ENCODE measurements at places on chromosomes 16 and 17.

GRCh38 chr16:57956924-57957672, 13.8 kb downstream of the CNGB1 start:
- no peak for DNase-seq

DNA sequence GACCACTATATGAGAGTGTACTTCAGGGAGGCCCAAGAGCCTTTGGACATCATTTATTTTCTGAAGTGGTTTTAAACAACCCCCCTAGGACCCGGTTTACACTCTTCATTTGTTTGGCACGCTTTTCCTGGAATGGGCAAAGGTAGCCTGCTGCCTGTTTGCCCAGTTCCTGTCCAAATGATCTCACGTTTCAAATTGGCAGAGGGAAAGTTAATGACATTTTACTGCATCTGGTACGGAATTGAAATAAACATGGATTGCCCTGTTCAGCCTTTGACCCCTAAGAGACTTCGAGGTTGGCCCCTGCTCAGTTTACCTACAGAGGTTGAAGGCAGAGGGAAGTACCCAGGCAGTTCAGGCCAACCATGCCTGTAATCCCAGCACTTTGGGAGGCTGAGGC, 5.8 kb upstream of the RPRML start:
- no peak for DNase-seq

- no peak for DNase-seq
Measured at GRCh38 chr16:54069601-54070239, 216.9 kb downstream of the IRX3 start.

DNA sequence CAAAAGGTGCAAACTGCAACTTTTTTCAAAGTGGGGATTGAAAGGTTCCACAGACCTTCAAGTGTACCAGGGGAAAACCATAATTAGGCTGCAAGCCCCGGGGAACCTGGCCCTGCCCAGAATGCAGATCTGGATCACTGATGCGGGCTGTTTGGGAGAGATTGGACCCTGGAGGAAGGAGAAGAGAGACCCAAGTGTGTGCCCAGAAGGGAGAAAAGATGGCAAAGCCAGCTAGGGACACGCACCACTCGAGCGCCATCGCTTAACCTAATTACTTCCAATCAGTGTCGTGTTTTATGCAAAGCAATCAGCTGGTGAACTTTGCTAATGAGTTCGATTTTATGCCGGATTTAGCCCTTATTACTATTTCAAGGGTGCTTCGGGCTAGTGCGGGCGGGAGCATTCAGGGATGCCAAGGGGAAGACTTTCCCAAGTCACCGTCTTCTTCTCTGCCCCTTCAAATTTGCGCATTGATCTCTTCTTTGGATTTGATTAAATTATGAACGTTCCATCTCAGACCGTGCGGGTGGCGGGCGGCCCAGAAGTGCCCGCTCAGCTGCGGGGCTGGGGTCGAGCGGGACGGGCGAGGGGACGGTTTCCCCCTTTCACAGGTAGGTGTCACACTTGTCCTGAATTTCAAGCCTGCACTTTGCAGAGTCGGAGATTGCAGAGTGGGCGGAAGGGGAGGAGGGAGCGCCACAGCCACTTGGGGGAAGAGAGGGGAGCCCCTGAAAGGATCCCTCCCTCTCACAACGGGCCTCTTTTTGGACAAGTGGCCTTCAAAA, 4.0 kb downstream of the IRX5 start:
- no peak for DNase-seq

GRCh38 chr17:8176197-8176940, at the start of gene TMEM107:
Gene TMEM107, minus strand, starts transcription at chr17:8176380. Its CDS starts 94 bp downstream, at chr17:8176286.
- no peak for DNase-seq

- no peak for DNase-seq
Measured at GRCh38 chr17:13544765-13545164, 57.0 kb downstream of the HS3ST3A1 start.

- DNase-seq = no peak
Measured at GRCh38 chr17:73349138-73349537, 37.3 kb upstream of the CDC42EP4 start.

GRCh38 chr17:63504261-63504660, 18.9 kb upstream of the KCNH6 start:
- DNase-seq = no peak

GRCh38 chr17:74878658-74879057, 5.9 kb upstream of the FDXR start:
- DNase-seq = no peak

DNA sequence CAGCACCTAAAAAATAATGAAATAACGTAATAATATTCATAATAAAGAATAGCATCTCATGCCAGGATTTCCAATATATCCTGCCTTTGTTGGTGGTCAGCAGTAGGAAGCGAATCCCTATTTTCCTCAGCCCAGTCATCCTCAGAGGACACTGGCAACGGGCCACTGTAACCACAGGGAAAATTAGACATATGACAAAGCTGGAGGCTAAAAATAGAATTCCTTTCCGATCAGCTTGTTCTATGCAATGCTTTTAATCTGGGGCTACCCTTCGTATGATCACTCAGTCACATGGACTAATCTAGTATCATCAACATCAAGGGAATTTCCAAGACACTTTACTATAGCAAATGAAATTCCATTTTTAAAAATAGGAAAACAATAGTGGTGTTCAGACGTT, 246.9 kb upstream of the KCNJ16 start:
- DNase-seq = no peak

GRCh38 chr16:69859105-69859989, 91.8 kb upstream of the CLEC18A start:
- peak; percentile 11 for DNase-seq

DNA sequence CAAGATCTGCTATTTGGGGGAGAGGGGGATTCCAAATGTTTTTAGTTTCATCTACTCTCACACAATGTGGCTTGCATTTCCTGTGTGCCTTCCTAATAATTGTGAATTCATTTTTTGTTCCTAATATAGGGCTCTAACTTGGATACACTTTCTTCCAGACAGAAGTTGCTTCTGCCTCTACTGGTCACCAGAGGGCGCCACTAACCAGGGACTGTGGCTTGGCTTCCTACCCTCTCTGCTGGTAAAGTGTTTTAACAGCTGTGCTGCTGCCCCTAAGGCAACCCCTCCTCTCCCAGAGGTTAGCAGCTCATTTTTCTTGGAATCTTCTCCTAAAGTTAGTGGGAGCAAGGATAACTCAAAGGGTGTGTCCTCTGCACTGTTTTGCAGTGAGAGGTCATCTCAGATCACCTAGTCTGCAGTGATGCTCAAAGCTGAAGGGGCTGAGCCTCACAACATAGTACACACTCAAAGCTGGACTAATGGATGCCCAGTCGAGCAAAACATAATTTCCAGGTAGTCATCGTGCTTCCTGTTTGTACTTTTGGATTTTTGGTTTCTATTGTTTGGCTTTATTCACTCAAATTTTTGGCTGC, 5.0 kb upstream of the PRSS54 start:
- no peak for DNase-seq

GRCh38 chr17:74353446-74354060, 8.1 kb downstream of the BTBD17 start:
- no peak for DNase-seq

DNA sequence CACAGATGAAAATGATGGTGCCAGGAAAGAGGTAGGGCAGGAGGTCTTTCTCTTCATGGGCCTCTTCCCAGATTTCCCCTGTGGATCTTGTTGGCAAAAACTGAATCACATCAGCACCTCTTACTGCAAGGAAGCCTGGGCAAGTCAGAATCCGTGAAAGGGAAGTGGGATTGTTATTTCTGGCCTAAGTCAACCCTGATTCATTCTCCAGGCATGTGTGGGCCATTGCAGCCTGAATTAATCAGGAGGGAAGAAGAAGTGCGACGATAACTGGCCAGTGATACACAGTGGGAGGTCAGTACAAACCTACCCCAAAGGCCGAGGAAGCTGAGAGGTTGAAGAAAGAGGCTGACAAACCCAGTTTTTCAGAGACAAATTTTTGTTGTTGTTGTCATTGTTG, 17.9 kb upstream of the NSMCE1 start:
- DNase-seq = no peak

DNA sequence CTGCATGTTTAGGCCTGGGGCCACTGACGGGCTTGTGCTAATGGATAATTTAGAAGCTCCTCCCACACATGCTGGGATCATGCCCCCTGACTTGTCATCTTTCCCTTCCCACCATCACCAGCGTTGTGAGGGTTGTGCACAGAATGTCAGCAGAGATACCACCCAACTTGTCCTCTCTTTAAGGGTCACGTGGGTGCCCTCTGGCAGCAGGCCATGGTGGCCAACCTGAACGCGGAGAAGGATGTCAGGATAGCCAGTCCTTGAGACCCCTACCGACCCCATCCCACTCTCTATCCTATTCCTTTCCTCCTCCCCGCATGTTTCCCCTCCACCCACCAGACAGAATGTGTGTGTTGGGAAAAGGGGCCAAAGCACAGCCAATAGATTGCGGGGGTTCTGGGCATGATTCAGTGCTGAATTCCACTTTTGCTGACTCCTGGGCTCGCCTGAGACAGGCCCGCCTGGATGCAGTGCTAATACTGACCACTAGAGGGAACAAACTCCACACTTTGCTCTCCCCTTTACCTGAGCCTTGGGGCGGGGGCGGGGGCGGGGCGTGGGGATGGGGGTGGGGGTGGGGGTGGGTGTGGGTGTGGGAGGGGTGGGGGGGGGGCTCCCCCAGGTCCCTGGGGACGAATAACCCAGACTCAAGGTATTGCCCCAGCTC, at the start of gene GH2:
GH2 (minus strand) TSS at position 10 of the 667 bp plus-strand sequence. CDS start 143 bp downstream, outside the sequence.
- DNase-seq = no peak

DNA sequence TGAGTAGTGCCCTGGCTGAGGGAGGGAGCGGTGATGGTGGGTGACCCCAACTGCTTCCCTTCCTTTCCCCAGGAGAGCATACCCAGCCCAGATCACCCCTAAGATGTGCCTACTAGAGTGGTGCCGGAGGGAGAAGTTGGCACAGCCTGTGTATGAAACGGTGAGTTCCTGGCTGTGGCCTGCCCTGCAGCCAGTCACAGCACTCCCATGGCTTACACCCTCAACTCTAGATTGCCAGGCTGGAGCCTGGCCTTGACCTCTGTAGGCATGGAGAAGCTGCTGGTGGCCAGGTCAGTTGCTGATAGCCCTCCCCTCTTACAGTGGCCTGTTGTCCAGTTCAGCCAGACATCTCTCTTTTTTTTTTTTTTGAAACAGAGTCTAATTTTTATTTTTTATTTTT, 8.6 kb upstream of the NFATC3 start:
- no peak for DNase-seq

DNA sequence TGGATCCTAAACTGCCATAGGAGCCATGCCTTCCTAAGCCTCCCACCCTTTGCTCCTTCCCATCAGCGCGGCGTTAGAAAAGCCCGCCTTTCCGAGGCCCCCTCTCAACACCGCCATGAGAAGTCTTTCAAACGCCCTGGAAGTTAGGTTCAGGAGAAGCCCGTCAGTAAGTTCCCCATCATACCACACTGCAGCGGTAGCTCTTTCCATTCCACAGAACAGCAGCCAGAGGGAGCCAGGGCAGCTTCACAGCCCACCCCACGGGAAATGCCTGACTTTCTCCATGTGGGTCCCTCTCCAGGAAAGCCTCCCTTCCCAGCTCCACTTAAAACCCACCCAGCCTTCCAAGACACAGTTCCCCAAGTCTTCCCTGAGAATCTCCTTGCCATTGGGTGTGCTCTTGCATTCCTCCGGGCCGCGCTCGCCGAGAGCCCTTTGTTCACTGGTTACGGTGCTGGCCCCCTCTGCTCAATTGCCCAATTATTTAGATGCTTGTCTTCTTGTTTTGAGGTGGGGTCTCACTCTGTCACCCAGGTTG, 28.7 kb downstream of the KIAA0513 start:
- no peak for DNase-seq

GRCh38 chr17:68391561-68392268, 65.6 kb downstream of the WIPI1 start:
- no peak for DNase-seq

DNA sequence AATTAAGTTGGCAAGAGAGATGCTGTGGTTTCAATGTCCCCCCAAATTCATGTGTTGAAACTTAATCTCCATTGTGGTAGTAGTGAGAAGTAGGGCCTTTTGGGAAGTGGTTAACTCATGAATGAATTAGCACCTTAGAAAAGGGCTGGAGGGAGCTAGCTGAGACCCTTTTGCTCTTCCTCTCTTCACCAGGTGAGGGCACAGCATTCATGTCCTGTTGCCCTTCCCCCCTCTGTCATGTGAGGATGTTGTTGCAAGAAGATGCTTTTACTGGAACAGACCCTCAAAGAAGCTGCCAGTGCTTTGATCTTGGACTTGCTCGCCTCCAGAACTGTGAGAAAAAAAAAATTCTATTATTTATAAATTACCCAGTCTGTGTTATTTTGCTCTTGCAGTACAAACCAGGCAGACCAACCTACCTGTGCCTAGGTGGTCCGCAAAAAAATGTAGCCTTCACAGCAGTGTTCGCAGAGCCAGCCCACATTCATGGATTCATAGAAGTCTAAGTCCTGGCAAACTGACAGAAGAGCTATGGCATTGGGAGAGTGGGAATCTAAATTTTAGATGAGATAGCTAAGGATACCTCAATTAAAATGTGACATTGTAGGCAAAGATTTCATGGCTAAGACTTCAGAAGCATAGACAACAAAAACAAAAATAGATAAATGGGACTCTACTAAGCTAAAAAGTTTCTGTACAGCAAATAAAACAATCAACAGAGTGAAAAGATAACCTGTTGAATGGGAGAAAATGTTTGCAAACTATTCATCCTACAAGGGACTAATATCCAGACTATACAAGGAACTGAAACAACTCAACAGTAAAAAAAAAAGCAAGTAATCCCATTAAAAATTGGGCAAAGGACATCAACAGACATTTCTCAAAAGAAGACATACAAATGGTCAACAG, 32.0 kb upstream of the ABCA5 start:
- DNase-seq = no peak

- DNase-seq = no peak
Measured at GRCh38 chr17:6753006-6753445, 2.8 kb upstream of the XAF1 start.

DNA sequence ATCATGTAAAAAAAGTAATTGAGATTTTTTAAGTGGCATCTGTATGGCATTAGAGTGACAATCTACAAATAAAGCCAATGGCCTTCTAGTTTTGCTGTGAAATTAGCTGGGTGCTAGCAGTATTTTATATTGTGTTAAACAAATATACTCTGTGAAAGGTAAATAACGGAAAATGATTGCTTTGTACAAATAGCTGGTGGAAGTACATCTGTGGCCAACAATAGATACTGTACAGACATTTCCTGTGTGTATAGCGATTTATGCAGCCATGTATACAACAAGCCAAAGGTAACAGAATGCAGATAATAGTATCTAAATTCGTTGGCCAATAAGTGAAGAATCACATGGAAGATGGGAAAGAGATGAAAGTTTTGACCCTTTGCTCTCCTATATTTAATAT, 26.6 kb downstream of the IQCK start:
- no peak for DNase-seq

- no peak for DNase-seq
Measured at GRCh38 chr16:10949424-10949970, 5.1 kb downstream of the CLEC16A start.

DNA sequence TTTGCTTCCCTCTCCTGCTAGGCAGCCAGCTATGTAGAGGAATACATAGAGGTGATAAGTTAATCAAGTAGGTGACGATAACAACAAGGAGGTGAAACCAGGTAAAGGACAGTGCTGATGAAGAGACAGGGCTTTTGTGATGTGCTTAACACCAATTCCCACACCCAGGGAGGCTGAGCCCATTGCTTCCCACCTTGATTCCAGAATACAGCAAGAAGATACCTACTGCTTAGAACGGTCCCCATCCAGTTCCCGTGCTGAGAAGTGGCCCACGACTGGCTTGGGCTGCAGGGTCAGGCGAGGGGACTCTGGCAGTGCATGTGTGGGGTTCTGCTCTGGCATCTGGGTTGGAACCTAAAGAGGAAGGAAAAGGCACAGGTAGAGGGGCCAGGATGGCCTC, 16.1 kb upstream of the GFAP start:
- DNase-seq = no peak

- DNase-seq = no peak
Measured at GRCh38 chr16:30438835-30439234, 6.8 kb downstream of the SEPHS2 start.

Data from cerebellar nuclear complex (tissue), 1 donor.